ENCODE measurements at places on chromosomes 1 and 21. TPM values are rescaled to one million over a fixed set of nuclear protein-coding genes. Genes with fewer than 3 reads are reported as not detected.

GRCh38 chr1:164320790-164321731, 237.9 kb upstream of the PBX1 start:
- H3K4me1 ChIP-seq: peaks cover 4% of the 10 kb centered on the region
- H3K4me3 ChIP-seq: peak overlapping the region; percentile 57
- peak overlapping the region; percentile 60 for H3K27ac ChIP-seq

DNA sequence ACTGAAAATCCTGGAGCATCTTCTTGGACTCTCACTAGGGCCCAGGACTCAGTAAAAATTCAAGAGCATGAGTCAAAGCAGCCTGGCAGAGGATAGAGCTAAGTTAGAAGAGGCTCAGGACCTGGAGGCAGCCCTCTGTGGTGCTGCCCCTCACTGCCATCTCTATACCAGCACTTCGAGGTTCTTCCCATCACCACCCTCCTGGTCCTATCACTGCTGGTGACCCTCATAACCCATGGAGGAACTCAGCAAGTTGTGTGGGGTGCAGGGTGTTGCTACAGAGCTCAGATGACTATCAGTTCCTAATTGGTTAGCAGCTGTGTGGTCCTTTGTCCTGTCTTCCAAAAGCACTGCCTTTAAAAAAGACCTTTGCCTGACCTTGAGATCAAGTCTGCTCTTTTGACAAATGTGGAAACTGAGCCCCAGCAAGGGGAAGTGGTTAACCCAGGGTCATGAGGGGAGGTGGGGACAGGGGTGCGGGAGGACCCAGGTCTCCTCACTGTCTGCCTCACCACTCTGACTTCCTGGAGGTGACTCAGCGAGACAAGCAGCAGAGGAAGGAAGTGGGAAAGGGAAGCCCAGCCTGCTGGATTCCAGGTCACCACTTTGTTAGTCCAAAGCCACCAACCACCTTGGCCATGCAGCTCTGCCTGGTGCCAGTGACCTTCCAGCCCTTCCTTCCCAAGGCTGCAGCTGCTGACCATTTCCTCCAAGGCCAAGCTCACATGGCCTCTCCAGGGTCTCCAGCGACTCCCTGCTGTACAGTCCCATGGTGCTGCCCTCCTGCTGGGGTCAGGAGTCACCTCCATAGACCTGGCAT, 199.4 kb upstream of the EDN2 start:
- H3K27ac ChIP-seq: no peak overlapping the region
- no peak for DNase-seq
- peaks cover 8% of the 10 kb centered on the region for H3K4me1 ChIP-seq
- H3K27me3 ChIP-seq: no peaks in the 10 kb centered on the region
- H3K36me3 ChIP-seq: no peaks in the 10 kb centered on the region
- H3K4me3 ChIP-seq: no peak overlapping the region

- DNase-seq: no peak
- H3K4me3 ChIP-seq: no peak overlapping the region
- no peaks in the 10 kb centered on the region for H3K27me3 ChIP-seq
- H3K4me1 ChIP-seq: peaks cover 15% of the 10 kb centered on the region
- no peak overlapping the region for H3K27ac ChIP-seq
- H3K36me3 ChIP-seq: no peaks in the 10 kb centered on the region
These were observed 801 bp upstream of the ANXA9 start for GRCh38 chr1:150981177-150981804.

- H3K36me3 ChIP-seq: no peaks in the 10 kb centered on the region
- no peak overlapping the region for H3K4me3 ChIP-seq
- no peak for DNase-seq
- H3K27ac ChIP-seq: peak overlapping the region; percentile 12
- H3K4me1 ChIP-seq: peaks cover 18% of the 10 kb centered on the region
- no peaks in the 10 kb centered on the region for H3K27me3 ChIP-seq
These were observed 654.9 kb upstream of the USP24 start for GRCh38 chr1:55870106-55870505.

The GBP7 gene
- total RNA-seq: not detected

DNA sequence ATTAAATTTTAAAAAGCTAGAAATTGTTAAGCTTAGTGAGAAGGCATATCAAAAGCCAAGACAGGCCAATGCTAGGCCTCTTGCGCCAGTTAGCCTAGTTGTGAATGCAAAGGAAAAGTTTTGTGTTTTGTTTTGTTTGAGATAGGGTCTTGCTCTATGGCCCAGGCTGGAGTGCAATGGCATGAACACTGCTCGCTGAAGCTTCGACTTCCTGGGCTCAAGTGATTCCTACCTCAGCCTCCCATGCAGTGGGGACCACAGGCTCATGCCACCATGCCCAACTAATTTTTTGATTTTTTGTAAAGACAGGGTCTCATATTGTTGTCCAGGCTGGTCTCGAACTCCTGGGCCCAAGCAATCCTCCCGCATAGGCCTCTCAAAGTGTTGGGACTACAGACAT, 40.3 kb downstream of the TRIM33 start:
- H3K36me3 ChIP-seq: no peaks in the 10 kb centered on the region
- H3K4me1 ChIP-seq: peaks cover 19% of the 10 kb centered on the region
- H3K4me3 ChIP-seq: no peak overlapping the region
- DNase-seq: no peak
- H3K27me3 ChIP-seq: no peaks in the 10 kb centered on the region
- H3K27ac ChIP-seq: no peak overlapping the region

- H3K27ac ChIP-seq: no peak overlapping the region
- H3K4me1 ChIP-seq: peaks cover 7% of the 10 kb centered on the region
- no peak overlapping the region for H3K4me3 ChIP-seq
- H3K36me3 ChIP-seq: peaks cover 38% of the 10 kb centered on the region
These were observed 20.5 kb downstream of the SLC19A2 start for GRCh38 chr1:169465281-169465680.

- no peak for DNase-seq
- no peaks in the 10 kb centered on the region for H3K4me1 ChIP-seq
- no peaks in the 10 kb centered on the region for H3K36me3 ChIP-seq
- no peaks in the 10 kb centered on the region for H3K27me3 ChIP-seq
- no peak overlapping the region for H3K27ac ChIP-seq
These were observed 1.2 kb upstream of the ZNF683 start for GRCh38 chr1:26373789-26374188.

The KDF1 gene
- total RNA-seq: not detected

DNA sequence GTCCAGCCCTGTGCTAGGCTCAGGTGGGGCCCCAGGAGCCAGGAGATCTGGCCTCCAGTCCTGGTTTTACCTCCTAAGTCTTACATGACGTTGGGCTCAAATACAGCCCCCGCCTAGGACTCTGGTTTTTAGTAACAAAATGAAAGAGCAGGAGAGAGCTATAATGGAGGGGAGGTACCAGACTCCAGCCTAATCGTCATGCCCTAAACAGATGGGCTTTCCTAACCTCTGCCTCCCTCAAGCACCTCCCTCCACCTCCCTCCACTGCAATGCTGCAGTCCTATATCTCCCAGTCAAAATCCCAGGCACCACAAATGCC, 28.6 kb downstream of the TTC39A start:
- no peaks in the 10 kb centered on the region for H3K27me3 ChIP-seq
- H3K4me3 ChIP-seq: no peak overlapping the region
- peaks cover 3% of the 10 kb centered on the region for H3K4me1 ChIP-seq
- H3K27ac ChIP-seq: no peak overlapping the region

The RABGAP1L gene
- 36.0 TPM for total RNA-seq

The TRABD2B gene
- total RNA-seq: 0.66 TPM

GRCh38 chr21:46120301-46121285, 22.7 kb downstream of the COL6A2 start:
- peak; percentile 64 for DNase-seq
- peak overlapping the region; percentile 56 for H3K27ac ChIP-seq
- H3K36me3 ChIP-seq: peaks cover 85% of the 10 kb centered on the region
- no peaks in the 10 kb centered on the region for H3K4me1 ChIP-seq
- H3K27me3 ChIP-seq: no peaks in the 10 kb centered on the region

GRCh38 chr1:181608948-181609347, 125.6 kb downstream of the CACNA1E start:
- no peaks in the 10 kb centered on the region for H3K27me3 ChIP-seq
- H3K4me1 ChIP-seq: no peaks in the 10 kb centered on the region
- H3K36me3 ChIP-seq: no peaks in the 10 kb centered on the region
- DNase-seq: no peak
- H3K27ac ChIP-seq: no peak overlapping the region
- no peak overlapping the region for H3K4me3 ChIP-seq

The NHLH1 gene
- total RNA-seq: under 0.01 TPM

DNA sequence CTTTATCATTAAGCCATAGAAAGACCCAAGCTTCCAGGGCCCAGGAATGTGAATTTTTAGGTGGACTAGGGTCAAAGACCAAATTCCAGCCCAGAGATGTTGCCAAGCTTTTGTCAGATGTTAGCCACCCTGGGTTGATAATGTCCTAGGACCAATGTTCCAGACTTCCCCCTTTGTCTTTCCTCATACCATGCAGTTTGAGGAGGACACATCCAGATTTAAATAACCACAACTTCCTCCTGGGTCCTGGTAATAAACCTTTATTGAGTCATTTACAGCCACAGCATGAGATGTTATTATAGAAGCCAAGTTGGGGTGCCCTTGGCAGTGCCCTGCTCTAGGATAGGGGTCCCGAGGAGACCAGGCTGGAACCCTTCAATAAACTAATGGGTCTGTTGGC, 5.9 kb downstream of the TNR start:
- no peaks in the 10 kb centered on the region for H3K4me1 ChIP-seq
- no peak overlapping the region for H3K27ac ChIP-seq
- DNase-seq: no peak
- H3K4me3 ChIP-seq: no peak overlapping the region

The RSPH1 gene
- 1.2 TPM for total RNA-seq

The C1QB gene
- 82.0 TPM for total RNA-seq

DNA sequence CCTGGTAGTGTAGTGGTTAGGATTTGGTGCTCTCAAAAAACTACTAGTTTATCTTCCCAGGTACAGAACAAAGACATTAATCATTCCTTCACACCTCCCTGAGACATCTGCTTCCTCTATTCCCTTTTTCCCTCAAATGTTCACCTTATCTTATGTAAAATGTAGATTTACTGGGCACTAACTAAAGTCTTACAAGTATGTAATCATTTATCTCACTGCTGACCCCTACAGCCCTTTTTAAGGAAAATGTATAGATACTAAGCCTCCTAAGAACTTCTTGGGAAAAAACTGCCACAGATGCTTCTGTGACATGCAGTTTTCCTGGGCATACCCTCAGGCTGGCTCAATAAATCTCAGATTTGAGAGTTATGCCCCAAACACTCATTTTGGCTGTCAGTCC, 50.8 kb upstream of the NEK7 start:
- H3K27me3 ChIP-seq: no peaks in the 10 kb centered on the region
- no peaks in the 10 kb centered on the region for H3K36me3 ChIP-seq
- DNase-seq: no peak
- no peak overlapping the region for H3K4me3 ChIP-seq

- no peak overlapping the region for H3K27ac ChIP-seq
- no peak overlapping the region for H3K4me3 ChIP-seq
- no peaks in the 10 kb centered on the region for H3K4me1 ChIP-seq
- H3K36me3 ChIP-seq: no peaks in the 10 kb centered on the region
- no peaks in the 10 kb centered on the region for H3K27me3 ChIP-seq
- DNase-seq: no peak
These were observed 19.9 kb downstream of the SAMSN1 start for GRCh38 chr21:14526199-14526598.

GRCh38 chr1:244598611-244599010, 54.3 kb upstream of the DESI2 start:
- H3K4me3 ChIP-seq: no peak overlapping the region
- DNase-seq: no peak
- H3K27me3 ChIP-seq: no peaks in the 10 kb centered on the region
- H3K36me3 ChIP-seq: no peaks in the 10 kb centered on the region

GRCh38 chr1:237873487-237874211, 17.1 kb downstream of the ZP4 start:
- H3K27ac ChIP-seq: no peak overlapping the region
- no peaks in the 10 kb centered on the region for H3K27me3 ChIP-seq
- H3K4me1 ChIP-seq: no peaks in the 10 kb centered on the region
- no peak for DNase-seq

- no peak overlapping the region for H3K4me3 ChIP-seq
- H3K27me3 ChIP-seq: no peaks in the 10 kb centered on the region
These were observed 44.0 kb downstream of the TRIM62 start for GRCh38 chr1:33137800-33138199.

GRCh38 chr1:183882335-183883167, 77.6 kb downstream of the RGL1 start:
- no peaks in the 10 kb centered on the region for H3K27me3 ChIP-seq
- H3K4me3 ChIP-seq: no peak overlapping the region
- H3K4me1 ChIP-seq: no peaks in the 10 kb centered on the region

- no peaks in the 10 kb centered on the region for H3K36me3 ChIP-seq
- DNase-seq: no peak
- H3K4me3 ChIP-seq: no peak overlapping the region
- H3K27me3 ChIP-seq: no peaks in the 10 kb centered on the region
- H3K27ac ChIP-seq: no peak overlapping the region
- peaks cover 19% of the 10 kb centered on the region for H3K4me1 ChIP-seq
These were observed 22.8 kb downstream of the SLC9A1 start for GRCh38 chr1:27132147-27132546.

DNA sequence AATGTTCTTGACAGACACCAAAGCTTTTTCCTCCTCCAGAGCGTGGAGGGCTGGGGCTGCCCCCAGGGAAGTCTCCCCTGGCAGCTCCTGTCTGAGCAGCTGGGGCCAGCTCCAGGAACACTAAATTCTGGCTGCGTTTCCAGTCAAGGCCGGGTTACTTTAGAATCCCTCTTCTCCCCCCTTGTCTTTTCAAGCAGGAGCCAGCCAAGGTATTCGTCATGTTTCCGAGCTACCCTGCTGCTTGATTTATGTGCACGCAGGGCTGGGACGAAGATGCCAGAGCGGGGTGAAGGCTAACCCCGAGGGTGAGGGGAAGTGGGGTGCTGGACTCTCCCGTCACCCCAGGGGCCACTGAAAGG, 68.1 kb upstream of the ANGPTL1 start:
- H3K36me3 ChIP-seq: no peaks in the 10 kb centered on the region
- peaks cover 71% of the 10 kb centered on the region for H3K4me1 ChIP-seq
- peak; percentile 95 for DNase-seq
- no peaks in the 10 kb centered on the region for H3K27me3 ChIP-seq

The C1orf141 gene
- not detected for total RNA-seq

- H3K4me3 ChIP-seq: no peak overlapping the region
- no peaks in the 10 kb centered on the region for H3K27me3 ChIP-seq
- H3K4me1 ChIP-seq: no peaks in the 10 kb centered on the region
- no peaks in the 10 kb centered on the region for H3K36me3 ChIP-seq
- DNase-seq: no peak
- no peak overlapping the region for H3K27ac ChIP-seq
These were observed 2.2 kb upstream of the ARHGAP30 start for GRCh38 chr1:161071886-161072371.

The OR10J1 gene
- not detected for total RNA-seq

GRCh38 chr1:192940658-192941057, 118.5 kb downstream of the UCHL5 start:
- no peak overlapping the region for H3K4me3 ChIP-seq
- H3K27ac ChIP-seq: no peak overlapping the region
- DNase-seq: no peak
- no peaks in the 10 kb centered on the region for H3K36me3 ChIP-seq
- H3K4me1 ChIP-seq: no peaks in the 10 kb centered on the region
- no peaks in the 10 kb centered on the region for H3K27me3 ChIP-seq

DNA sequence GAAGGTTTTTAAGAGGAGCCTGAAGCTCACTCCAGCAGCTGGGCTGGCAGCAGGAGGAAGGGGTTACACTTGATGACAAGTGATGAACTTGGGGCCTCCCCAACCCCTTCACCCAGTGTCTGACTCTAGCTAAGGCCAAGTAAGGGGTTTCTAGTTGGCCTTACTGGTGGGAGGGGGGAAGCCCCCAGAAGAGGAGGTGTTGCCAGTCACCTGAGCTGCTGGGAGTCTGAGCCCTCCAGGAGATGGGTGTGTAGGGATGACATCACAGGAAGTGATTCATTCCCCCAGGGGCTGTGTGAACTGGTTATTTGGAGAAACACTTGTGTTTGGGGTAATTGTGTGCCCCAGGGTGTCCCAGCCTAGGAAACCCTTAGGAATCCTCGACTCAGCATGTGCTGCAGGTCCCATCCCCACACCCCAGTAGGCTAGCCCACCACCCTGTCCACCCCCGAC, 3.1 kb downstream of the PADI1 start:
- peaks cover 4% of the 10 kb centered on the region for H3K27me3 ChIP-seq
- peaks cover 6% of the 10 kb centered on the region for H3K4me1 ChIP-seq
- no peak for DNase-seq
- H3K4me3 ChIP-seq: no peak overlapping the region
